IMR-90 (cell line): ENCODE measurements at places on chromosomes 16 and 17. TPM values are rescaled to one million over a fixed set of nuclear protein-coding genes. Genes with fewer than 3 reads are reported as not detected.

DNA sequence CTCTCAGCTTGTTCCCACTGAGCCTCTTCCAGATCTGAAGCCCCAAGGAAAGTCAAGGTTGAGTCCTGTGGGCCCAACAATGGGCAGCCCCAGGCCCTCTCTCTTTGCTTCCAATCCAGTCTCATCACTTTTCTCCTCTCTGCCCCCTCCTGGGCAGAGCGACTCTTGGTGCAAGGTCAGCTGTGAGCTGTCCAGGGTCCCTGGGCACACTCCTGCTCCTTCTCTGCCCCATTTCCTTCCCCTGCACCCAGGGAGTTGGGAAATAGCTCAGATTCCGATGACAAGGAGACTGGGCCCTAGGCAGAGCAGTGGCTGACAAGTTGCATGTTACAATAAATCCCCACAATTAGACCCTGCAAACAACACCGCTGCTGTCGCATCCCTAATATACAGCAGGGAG lies 16.1 kb upstream of the CRHR1 start:
- no peak overlapping the region for H3K27ac ChIP-seq
- H3K36me3 ChIP-seq = no peaks in the 10 kb centered on the region
- H3K4me1 ChIP-seq = no peaks in the 10 kb centered on the region
- peaks cover 28% of the 10 kb centered on the region for H3K27me3 ChIP-seq

DNA sequence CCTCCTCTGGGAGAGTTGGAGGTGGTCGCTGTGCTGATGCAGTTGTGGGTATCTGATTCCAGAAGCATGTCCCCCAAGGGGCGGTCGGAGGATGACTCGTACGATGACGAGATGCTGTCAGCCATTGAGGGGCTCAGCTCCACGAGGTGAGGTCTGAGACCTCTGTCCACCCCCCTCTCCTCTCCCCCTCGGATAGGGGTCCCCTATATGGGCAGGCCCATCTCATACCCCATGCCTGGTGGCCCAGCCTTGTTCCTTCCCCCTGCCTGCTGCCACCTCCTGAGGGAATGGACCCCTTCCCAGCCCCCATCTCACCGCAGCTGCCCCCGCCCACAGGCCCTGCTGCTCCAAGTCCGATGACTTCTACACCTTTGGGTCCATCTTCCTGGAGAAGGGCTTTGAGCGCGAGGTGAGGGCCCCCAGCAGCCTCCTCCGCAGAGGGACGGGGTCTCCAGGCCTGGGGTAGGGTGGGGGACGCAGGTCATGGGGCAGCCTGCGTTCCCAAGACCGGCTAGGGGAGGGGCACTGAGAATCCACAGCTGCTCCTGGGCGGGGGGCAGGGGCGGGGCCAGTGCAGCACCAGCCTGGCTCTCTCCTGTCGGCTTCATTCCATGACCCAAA lies 39.2 kb downstream of the ADCY7 start:
- no peak overlapping the region for H3K27ac ChIP-seq
- DNase-seq = no peak
- no peak overlapping the region for H3K4me3 ChIP-seq

The TBC1D3I gene
- not detected in 2 replicates for total RNA-seq

The RAMP2 gene
- total RNA-seq = 0.18 and 0.28 TPM in 2 replicates

The RNF222 gene
- not detected in 2 replicates for total RNA-seq
